ENCODE measurements at places on chromosomes 1 and 21.
A peak's percentile ranks its signal among the peaks of the same experiment; 100 is the strongest.

DNA sequence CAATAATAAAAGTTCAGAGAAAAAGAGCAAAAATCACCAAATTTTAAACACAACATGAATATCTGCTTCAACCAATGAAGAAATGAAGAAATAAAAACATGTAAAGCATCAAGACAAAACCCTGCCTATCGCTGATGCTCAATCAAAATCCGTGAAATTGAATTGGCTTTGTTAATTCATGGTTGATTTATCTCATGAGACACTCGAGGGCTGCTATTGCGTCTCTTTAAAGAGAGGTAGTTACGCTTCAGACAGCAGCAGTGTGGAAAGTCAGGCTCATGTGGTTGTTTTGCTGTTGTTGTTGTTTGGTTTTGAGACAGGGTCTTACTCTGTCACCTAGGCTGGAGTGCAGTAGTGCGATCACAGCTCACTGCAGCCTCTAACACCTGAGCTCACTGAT is 65.5 kb upstream of the RGS7 start:
- DNase-seq: no peak

GRCh38 chr1:19705464-19705863 is 40.8 kb downstream of the HTR6 start:
- DNase-seq: no peak

DNA sequence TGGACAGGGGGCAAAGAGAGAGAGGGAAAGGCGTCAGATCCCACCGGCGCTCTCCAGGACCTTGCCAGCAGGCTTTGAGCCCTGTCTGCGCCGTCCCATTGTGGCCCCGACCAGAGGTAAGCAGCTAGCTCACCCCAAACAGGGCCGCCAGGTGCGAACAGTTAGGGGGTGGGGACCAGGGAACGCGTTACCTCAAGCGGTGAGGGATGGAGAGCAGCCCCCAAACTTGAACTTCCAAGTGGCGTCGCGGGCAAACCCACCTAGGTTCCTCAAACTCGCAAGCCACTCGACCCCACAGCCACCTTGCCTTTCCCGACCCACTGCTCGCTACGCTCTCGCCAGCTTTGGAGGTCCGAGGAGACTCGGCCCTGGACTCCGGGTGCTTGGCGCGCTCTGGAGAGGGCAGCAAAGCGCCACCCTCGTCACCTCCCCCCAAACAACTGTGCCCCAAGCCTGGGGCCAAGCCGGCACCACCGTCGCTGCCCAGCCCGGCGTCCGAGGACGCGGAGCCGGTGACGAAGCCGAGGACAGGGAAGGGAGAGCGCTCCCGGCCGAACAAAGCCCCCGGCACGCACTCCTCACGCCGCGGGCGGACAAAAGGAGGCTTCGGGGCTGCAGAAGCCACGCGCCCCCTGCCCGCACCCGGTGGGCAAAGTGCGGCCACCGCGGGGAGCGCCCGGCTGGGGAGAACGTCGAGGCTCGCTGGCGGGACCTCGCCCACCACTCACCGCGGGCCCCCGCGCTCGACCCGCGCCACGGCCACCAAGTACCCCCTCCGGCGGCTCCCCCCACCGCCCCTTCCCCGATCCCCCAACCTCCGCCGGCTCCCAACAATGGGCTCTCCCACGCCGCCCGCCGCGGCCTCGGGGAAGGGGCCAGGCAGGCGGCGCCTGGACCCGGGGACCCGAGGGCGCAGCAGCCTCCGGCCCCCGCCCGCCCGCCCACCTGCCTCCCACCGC is 976 bp downstream of the SSBP3 start:
- DNase-seq: peak; percentile 48

DNA sequence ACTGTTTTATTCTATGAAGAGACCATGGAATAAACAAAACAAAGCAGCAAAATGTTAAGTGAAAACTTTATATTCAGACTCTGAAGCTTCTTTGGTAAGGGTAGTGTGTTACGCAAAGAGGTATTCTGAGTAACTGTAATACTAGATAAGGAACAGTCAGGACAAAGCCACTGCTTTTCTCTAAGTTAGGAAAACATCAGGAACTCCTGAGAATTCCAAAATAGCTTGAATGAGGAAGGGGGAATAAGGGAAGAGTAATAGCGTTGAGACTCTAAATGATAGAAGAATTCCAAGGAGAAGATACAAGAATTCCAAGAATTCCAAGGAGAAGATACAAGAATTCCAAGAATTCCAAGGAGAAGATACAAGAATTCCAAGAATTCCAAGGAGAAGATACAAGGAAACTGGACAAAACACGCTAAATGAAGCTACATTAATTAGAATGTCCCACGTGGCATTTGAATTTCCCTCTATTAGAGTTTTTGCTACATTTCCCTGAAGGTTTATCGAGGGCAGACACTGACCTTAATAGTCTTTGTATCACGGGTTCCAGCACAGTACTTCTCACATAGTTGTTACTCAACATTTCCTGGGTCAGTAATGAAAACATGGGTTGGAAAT is 71.5 kb downstream of the SMYD3 start:
- no peak for DNase-seq

- peak; percentile 25 for DNase-seq
Observed at GRCh38 chr1:41161846-41162245, 80.3 kb downstream of the SCMH1 start.

DNA sequence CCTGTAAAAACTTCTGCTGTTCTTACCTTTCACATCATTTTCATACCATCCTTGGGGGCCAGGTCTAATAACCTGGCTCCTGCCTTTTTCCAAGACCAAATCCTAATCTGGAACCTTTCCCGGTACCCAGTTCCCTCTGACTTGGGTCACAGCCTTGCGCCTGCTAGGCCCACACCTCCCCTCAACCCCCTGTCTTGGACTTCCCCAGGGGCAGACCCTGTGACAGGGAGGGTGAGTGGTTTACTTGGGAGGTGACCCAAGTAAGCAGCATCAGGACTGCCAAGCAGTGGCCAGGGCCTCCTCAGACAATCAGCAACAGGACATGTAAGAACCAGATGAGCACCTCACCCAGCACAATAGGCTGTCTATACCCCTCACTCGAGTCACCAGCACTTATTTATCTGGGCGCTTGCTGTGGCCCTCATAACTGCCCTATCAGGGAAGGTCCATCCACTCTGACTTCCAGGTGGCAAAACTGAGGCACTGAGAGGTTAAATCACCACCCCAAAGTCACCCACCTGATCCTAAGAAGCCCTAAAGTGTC is 124.7 kb downstream of the MATN1 start:
- no peak for DNase-seq

DNA sequence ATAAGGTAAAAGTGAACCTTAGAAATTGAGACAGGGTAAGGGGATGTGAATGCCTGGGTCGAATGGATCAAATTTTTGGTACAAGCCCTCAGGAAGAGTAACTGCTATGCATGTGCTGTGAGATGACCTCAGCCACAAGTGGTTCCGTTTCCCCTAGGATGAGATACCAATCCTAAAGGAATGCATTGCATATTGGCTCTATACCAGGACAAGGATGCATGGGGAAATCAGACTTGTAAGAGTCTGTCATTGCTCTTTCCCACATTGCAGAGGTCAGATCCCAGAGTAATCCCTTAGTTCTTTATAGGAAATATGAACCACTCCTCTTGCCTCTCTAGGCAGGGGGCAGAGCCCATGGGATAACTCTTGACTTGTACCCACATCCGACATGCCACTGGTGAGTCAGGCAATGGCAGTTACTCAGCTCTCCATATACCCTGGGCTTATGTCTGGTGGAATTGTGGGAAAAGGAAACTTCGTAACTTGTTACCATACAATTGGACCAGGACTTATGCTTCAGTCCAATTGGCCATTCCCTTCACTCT is 428.3 kb upstream of the ZRANB2 start:
- DNase-seq: no peak

DNA sequence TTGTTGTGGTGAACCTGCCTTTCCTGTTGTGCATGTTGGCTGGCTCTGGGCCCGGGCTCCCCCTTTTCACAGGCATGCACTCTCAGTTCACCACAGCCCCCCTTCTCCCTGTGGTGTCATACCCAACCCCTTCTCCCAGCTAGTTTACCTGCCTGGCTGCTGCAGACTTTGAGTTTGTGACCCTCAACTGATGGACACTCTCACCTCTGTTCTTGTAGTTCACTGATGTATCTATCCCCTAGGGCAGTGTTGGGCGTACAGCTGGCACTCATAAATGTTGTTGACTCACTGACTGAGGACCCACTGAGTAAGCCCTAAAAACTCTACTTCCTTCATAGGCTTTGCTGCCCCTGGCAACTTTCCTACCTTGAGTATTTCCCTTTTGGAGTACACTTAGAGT is 54.9 kb downstream of the WDR64 start:
- no peak for DNase-seq

- no peak for DNase-seq
Observed at GRCh38 chr1:45033356-45033755, 21.3 kb downstream of the UROD start.

- DNase-seq: no peak
Observed at GRCh38 chr1:73593364-73593763, 604.6 kb downstream of the LRRIQ3 start.

Measured in D341Med (cell line).